ENCODE measurements at places on chromosomes 4 and X.

DNA sequence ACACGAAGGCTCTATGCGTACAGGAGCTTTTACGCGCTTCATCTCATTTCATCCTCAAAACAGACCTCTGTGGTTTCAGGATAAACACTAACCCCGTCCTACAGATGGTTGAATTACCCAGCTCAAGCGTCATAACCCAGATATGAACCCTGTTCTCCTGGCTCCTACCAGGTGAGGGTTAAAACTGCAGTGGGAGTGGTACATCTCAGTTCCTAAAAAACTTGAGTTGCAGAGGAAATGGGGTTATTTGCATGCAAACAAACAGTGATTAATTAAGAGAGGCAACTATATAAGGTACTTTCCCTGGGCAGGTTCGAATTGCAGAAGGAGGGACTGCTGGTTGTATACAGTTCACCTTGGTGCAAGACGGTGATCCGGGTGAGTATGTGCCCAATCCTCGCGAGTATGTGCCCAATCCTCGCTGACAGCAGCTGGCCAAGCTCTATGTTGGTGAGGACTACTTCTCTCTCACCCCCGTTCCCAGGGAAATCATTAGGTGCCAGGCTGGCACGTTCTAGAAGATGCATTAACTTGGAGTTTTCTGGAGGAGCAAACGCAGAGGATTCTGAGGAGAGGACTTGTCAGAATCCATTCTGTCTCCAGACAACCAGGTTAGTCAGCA is 72.6 kb downstream of the FHDC1 start:
- DNase-seq, result no peak

DNA sequence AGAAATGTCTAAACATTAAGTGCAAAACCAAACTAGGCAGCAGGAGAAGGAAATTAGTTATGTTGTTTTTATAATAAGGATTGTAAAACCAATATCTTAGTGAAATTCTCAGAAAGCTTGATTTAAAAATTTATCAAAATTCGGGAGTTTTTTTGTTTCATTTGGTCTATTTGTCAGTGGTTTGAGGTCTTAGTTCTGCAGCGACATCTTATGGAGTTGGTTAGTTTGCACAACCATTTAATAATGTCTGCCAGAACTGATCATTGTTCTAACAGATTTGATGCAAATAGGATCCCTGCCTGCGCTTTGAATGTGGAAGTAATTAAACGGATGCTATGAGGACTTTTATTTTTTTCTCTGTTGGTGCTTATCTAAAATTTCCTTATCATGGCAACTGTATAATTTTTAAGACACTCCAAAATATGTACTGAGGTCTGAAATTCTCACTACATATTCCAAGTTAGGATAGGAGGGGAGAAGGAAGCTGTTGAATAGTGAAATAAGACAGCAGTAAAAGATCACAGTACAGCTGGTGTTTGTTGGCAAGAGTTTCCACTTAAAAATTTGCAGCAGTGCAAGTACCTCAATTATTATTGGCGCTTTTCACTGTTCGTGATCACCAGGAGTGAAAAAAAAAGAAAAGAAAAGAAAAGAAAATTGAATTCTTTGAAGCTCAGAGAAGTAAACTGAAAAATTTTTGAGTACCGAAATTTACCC is 2521.4 kb downstream of the ARAP2 start:
- DNase-seq, result no peak

- DNase-seq, result no peak
Measured at GRCh38 chr4:13180701-13181100, 303.4 kb downstream of the RAB28 start.

DNA sequence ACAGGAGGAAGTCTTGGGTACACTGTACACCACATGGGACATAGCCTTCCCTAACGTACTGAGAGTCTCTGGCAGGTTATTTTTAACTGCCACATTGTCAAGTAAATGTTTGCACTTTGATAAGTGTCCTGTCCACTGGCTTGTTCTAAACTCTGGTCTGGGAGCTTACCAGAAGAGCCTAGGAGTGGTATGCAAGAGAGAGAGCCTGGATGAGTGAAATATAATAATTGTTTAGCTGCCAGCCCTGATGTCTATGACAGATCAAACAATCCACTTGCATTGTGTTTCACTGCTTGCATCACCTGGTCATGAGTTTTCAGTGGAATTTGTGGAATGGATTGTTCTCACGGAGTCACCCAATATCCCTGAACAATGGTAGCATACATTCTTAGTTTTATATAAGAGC is 91.6 kb downstream of the SHROOM3 start:
- no peak for DNase-seq

DNA sequence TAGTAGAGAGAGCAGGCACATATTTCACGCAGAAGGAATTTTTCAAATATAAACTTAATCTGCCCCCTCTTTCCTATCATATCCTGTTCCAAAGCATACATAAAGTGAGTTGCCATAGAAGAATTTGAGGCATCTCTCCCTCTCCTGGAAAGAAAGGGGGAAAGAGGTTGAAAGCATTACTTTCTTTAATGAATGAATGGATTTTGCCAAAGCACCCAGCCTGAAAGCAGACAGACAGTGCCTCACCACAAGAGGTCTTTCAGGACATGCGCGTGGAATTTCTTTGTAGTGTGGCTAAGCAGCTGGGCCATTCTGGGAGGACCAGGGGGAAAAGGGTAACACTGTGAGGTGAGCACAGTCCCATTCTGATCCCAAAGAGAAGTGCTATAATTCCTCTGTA is 651.4 kb downstream of the IQCM start:
- no peak for DNase-seq

GRCh38 chr4:184514121-184514988 is 40.0 kb upstream of the IRF2 start:
- DNase-seq, result peak; percentile 51
